Activated CD4-positive, CD25-positive, alpha-beta regulatory T cell treated with anti-CD3 and anti-CD28 coated beads, Interleukin-2, amount 50 U/mL, for 16 hours (primary cell): ENCODE measurements at places on chromosomes 3 and 15.

DNA sequence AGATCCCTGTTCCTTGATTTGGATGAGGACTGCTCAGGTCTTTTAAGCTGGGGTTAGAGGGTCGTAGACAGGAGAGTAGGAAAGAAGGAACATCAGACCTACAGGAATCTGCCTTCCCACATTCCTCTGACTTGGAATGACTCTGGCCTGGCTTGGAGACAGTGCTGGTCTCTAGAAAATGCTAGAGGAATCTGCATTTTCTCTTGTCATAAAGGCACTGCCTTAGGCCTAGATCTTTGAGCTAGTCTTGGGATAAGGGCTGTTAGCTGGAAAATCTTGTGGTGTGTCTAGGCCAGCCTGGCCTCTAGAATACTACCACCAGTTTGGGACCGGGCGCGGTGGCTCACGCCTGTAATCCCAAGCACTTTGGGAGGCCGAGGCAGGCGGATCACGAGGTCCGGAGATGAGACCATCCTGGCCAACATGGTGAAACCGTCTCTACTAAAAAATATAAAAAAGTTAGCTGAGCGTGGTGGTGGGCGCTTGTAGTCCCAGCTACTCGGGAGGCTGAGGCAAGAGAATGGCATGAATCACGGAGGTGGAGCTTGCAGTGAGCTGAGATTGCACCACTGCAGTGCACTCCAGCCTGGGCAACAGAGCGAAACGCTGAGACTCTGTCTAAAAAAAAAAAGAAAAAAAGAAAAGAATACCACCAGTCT, 17.3 kb upstream of the BSN start:
- no peak for DNase-seq

DNA sequence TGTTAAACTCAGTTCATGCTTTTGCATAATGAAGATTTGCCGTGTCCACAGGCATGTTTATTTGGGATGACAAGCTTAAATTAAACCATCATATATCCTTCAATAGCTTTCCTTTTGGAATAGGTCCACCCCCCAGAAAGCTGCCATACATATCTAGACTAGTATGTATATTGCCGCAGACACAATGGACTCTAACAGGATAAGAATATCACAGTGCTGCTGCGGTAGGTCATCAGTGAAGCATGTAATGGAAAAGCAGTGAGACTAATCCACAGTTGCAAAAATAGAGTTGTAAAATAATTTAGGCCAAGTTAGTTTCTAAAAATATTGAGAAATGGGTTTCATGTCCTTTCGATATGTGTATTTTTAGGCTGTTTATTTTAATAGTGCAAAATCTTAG, 819.9 kb upstream of the DPPA4 start:
- DNase-seq, result no peak

DNA sequence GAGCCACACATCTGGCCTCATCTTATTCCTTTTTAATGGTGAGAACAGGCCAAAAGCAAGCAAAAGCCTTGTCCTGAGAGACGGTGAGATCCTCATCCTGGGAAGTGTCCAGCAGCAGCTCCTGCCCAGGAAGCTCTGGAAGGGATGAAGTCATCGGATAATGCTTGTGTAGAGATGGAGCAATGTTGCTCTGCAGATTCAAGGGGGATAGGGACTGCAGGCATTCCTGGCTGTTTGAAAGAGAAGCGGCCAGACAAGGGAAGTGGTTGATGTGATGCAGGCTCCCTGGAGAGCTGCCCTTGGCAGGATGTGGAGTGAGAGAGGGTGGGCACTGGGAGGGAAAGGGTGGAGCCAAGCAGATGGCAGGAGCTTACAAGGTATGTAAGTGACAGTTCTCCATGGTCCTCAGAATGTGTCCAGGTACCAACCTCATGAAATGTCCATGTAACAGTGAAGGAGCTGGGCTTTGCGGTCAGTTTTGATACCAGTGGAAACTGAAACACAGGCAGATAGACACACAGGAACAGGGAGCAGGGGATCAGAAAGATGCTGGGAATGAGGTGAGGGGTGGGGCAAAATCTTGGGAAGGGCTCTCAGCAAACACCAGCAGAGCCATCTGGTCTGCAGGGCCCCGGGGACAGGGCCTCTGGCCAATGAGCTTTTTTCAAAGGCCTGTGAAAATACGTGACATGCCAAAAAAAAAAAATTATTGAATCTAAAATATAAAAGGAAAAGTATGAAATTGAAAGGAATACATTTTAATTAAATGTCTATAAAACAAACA, 32.2 kb upstream of the LACTB start:
- DNase-seq, result no peak

- no peak for DNase-seq
Measured at GRCh38 chr3:149726716-149727407, 25.4 kb downstream of the COMMD2 start.

GRCh38 chr3:177201700-177202397, 4.6 kb upstream of the TBL1XR1 start:
- DNase-seq, result peak; percentile 33

DNA sequence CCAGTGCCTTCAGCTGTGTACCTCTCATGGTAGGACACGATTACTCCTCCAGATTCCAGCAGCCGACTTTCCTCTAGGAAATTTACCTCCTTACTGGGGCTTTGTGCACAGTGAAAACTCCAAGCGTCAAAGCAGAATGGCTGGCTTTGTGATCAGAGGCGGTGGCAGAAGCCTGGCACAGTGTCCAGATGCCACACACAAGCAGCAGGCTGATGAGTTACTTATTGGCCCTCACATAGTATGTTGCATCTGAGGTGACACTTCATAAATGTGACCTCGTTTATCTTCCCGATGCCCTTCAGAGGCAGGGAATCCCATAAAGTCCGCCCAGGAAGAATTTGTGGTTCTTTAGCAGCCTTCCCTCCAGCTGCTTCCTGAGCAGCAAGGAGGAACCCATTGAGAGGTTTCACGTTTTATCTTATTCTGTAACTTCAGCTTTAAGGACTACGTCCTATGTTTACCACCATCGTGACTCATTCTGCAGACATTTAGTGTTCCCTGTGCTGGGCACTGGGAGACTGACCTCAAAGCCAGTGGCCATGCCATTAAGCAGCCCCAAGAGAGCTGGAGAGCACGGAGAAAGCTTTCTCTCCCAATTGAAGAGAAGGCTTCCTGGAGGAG, 107.1 kb upstream of the C15orf61 start:
- no peak for DNase-seq

- no peak for DNase-seq
Measured at GRCh38 chr3:72145506-72146380, 360.8 kb upstream of the PROK2 start.

DNA sequence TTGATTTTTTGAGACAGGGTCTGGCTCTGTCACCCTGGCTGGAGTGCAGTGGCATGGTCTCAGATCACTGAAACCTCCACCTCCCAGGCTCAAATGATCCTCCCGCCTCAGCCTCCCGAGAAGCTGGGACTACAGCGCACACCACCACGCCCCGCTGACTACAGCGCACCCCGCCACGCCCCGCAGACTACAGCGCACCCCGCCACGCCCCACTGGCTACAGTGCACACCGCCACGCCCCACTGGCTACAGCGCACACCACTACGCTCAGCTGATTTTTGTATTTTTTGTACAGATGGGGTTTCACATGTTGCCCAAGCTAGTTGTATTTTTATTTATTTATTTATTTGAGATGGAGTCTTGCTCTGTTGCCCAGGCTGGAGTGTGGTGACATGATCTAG, 35.6 kb downstream of the SLC51A start:
- no peak for DNase-seq

- no peak for DNase-seq
Measured at GRCh38 chr3:154334973-154335420, 10.7 kb upstream of the DHX36 start.

GRCh38 chr3:53890726-53891475, 758 bp downstream of the SELENOK start:
- peak; percentile 21 for DNase-seq

- no peak for DNase-seq
Measured at GRCh38 chr3:10817506-10817905, 1.5 kb downstream of the SLC6A11 start.

- no peak for DNase-seq
Measured at GRCh38 chr3:155192957-155193746, 100.3 kb downstream of the STRIT1 start.
